ENCODE measurements at places on chromosomes 12 and 14. TPM values are rescaled to one million over a fixed set of nuclear protein-coding genes. Genes with fewer than 3 reads are reported as not detected.

The GALNT8 gene
- 4.0 TPM for polyA plus RNA-seq

The DNAJC22 gene
- polyA plus RNA-seq = 0.32 TPM

The FOXG1 gene
- polyA plus RNA-seq = not detected

The IL22 gene
- not detected for polyA plus RNA-seq

- no peak for DNase-seq
These were observed 5.0 kb downstream of the HDAC7 start for GRCh38 chr12:47814539-47815170.

- DNase-seq = no peak
These were observed 6.7 kb upstream of the KRT75 start for GRCh38 chr12:52440821-52441319.

DNA sequence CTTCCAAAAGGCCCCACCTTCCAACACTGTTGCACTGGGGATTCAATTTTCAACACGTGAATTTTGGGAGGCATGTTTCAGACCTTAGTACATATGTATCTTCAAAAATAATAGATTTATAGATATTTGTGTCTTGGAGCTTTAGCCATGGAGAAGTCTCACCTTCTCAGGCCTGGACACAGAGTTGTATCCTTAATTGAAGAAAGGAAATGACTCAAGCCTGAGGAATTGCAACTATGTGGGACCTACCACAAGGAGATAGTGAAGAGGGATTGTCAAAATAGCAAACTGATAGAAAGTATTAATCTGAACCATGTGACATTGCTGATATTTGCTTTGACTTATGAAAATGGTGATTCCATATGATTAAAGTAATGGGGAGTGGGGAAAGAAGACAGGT is 89.8 kb downstream of the ACSS3 start:
- no peak for DNase-seq

- no peak for DNase-seq
These were observed 105.4 kb upstream of the HIF1A start for GRCh38 chr14:61589691-61590581.

Data from muscle of arm (tissue), 14 donors.